ENCODE measurements at places on chromosomes 13 and 19.

GRCh38 chr13:71338070-71338469 lies 528.9 kb downstream of the DACH1 start:
- DNase-seq, result no peak

DNA sequence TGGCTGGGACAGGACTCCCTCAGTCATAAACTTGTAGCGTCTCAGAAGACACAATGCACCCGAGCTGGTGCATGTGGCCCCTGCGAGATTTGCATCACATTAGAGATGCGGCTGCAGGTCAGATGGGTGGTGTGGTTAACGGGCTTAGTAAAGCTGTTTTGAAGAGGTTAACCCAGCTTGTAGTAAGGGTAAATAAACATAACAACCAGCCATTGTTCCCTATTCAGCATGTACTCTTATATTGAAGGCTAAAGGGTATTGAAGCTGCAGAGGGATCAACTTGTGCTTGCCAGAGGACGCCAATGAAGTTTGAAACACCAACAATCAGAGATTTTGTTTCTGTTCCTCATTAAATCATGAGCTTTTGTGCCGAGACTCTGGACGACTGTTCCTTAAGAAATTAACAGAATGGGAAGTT lies 79.4 kb downstream of the ZIC5 start:
- no peak for DNase-seq

DNA sequence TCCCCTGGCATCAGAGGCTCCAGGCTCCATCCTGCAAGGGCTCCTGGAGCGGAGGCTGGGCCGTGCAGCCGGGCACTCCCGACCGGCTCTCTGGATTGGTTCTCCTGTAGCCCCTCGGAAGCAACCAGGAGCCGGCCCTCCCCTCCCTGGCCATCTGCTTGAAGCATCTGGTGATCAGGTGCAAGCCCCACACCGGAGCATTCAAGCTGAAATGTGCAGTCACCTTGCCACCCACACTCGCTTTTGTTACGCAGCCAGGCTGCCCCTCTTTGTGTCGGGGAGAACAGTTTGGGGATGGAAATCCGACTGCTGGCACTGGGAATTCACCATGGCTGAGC lies 258.8 kb downstream of the ZNF536 start:
- DNase-seq, result no peak

DNA sequence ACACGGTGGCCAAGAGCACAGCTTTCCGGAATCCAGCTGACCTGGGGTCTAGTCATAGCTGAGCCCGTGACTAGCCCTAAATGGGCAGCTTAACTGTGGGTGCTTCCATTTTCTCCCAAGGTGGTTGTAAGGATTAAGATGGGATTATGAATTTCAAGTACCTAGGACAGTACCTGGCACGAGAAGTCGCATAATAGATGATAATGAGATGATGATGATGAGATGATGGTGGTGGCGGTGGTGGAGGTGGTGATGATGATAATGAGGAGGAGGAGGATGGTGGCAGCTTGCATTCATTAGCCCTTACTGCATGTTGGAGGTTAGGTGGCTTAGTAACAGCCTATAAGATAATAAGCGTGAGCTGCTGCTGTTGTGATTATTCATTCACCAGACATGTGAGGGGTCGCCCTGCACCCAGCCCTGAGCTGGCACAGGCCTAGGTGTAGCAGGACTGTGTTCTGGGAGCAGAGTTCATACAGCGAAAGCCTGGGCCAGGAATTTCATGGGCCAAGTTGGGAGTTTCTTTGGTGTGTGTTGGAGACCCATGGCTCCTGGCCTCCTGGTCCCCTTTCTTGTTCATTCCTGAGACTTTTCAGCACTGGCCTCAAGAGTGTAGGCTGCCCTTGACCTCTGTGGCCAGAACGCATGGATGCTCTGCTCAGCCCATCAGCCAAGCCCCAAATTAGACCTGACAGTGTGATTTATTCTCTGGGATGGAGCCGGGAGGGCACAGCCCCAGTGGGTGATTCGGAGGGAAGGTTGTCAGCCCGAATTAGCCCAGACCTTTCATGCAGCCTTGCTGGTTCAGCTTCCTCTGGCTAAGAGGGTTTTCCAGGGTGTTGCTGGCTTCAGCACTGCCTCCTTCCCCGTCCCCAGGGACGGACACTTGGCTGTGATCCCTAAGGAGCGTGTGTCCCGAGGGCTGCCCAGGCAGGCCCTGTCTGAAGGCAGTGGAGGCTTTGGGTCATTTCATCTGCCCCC lies 128.8 kb downstream of the SIPA1L3 start:
- peak; percentile 51 for DNase-seq

GRCh38 chr19:45947926-45948325 lies 25.7 kb downstream of the NOVA2 start:
- DNase-seq, result no peak

DNA sequence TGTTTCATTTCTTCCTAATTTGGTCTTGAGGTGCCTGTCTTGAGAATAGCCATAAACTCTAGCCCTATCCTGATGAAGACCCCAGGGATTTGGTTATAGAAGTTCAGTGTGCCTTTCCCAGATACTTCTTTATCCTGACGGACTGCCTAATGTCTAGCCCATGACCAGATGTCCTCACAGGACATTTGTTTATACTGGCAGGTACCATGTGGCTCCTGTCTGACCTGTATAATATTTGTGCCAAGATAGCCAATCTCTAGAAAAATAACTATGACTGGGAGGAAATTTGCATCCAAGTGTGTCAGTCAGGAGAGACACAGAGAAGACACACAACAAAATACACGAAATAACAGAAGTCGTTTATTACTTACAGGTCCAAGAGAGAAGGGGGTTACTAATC lies 69.2 kb upstream of the MIR17HG start:
- no peak for DNase-seq

- no peak for DNase-seq
These were observed 665.6 kb downstream of the FGF9 start for GRCh38 chr13:22336460-22336859.

GRCh38 chr19:47633517-47633916 lies 24.6 kb downstream of the BICRA start:
- DNase-seq, result no peak

All from NCI-H446 (cell line).